Hematopoietic multipotent progenitor cell (in vitro differentiated cells): ENCODE measurements at places on chromosomes 6 and 20. TPM values are rescaled to one million over a fixed set of nuclear protein-coding genes. Genes with fewer than 3 reads are reported as not detected.

Gene GFOD1
- total RNA-seq: 17.5 TPM

Gene PFDN4
- 7.8 TPM for total RNA-seq

Gene RNF39
- total RNA-seq: not detected

Gene TMEM217
- 13.7 TPM for total RNA-seq

Gene ANKEF1
- total RNA-seq: 1.3 TPM

- no peak for DNase-seq
These were observed 61.6 kb upstream of the TNFRSF21 start for GRCh38 chr6:47371139-47371869.

GRCh38 chr6:39086294-39086693 lies 28.7 kb downstream of the SAYSD1 start:
- DNase-seq: no peak

DNA sequence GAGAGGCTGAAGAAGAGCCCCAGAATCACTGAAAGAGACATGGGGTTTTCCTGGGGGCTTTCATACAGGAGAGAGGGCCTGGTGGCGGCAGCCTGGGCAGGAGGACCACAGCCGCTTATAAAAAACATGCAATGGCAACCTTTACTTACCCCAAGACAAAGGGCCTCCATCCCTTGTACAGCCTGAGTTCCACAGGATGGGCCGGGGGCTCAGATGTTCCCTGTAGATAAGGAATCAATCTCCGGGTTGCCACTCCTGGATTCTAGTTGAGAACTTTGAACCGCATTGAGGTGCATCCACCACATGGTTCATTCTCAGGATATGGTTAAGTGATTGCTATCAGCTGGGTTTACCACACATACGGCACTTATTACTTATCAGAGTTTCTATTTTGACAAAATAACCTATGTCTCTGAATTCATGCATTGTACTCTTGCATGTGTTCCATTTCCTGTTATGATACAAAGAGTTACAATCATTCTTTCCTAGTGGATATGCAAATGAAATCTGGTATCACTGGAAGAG lies 677.6 kb downstream of the KIF16B start:
- DNase-seq: peak; percentile 56
